ENCODE measurements at places on chromosomes 7 and 10. TPM values are rescaled to one million over a fixed set of nuclear protein-coding genes. Genes with fewer than 3 reads are reported as not detected.
A peak's percentile ranks its signal among the peaks of the same experiment; 100 is the strongest.

- no peak for DNase-seq
Observed at GRCh38 chr10:29243750-29244149, 45.1 kb upstream of the LYZL1 start.

DNA sequence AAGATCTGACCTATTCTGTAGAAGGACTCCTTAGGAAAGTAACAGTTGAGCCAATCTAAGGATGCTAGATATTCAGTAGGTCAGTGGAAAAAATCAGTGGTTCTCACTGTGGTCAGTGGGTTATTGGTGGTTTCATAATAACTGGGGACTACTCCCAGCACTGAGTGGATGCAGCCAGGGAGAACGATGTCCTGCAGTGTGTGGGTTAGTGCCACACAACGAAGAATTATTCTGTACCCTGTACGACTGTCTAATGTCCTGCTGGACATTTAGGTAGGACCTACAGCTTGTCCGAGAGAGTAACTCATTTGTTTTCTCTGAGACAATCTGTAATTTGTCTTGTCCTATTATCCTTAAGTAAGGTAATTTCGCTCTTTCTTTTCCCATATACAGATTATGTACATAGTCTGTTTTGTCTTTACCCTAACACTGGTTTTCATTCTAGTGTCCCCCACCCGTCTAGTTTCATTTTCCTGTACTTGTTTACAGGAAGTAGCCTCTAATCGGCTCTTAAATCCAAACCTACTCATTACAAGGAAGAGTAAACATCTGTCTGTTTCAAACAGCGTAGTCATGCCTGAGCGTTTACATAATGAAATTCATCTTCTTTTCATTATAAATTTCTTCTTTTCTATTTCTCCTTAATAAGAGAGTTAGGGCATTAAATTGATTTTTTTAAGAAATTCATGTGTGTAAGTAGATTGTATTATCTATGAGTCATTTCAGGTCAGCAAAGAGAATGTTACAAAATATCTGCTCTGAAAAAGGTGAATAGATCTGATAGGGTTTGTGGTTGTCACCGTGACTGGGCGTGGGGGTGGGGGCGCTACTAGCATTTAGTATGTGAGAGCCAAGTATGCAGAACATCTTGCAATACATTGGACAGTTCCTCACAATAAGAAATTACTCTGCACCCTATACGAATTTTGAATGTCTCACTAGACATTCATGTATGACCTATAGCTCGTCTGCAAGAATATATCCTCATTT lies 8.3 kb upstream of the ZC3HAV1L start:
- peak; percentile 44 for DNase-seq

HOXA11 gene
- total RNA-seq = not detected

TRIL gene
- total RNA-seq = under 0.01 TPM

- no peak for DNase-seq
Observed at GRCh38 chr10:133140417-133141143, 19.4 kb upstream of the KNDC1 start.

- DNase-seq = no peak
Observed at GRCh38 chr7:105816266-105816843, 60.0 kb downstream of the ATXN7L1 start.

- DNase-seq = no peak
Observed at GRCh38 chr7:1993776-1994740, 238.7 kb downstream of the MAD1L1 start.

DNA sequence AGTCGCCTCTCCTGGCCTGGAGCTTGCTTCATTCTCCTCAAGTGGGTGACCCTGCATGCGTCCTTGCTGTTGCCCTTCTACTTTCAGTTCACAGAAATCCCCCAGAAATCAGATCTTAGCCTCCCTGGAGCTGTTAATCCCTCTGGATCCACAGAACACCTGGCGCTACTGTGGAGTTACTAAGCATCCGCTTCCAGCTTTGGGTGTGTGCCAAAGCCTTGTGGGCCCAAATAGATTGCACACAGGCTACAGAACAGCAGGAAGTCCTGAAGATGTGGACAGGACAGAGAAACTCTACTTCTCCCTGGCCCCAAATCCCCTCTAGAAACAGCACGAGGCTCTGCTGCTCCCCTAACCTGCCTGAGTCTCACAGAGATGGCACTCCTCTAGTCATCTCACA lies 36.6 kb upstream of the PDLIM1 start:
- DNase-seq = peak; percentile 66

- no peak for DNase-seq
Observed at GRCh38 chr10:105875050-105875449, 1234.0 kb downstream of the SORCS3 start.

ETV1 gene
- 21.1 TPM for total RNA-seq

DNA sequence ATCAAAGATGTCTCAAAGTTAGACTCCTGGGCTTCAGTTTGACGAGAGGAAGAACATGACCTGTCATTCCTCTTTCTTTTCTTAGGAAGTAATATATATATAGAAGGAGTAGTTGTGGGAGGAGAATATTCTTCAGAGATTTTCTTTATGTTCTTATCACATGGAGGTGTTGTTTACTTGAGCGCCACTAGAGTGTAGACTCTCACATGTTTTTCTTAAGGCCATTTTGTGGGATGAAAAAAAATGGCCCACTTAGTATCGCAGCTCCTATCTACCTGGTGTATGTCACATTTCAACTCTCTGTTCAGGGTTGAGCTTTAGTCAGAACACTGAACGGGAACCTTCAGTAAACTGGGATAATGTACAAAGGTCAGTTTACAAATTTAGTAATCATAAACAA lies 645.2 kb downstream of the PHTF2 start:
- DNase-seq = no peak

DNA sequence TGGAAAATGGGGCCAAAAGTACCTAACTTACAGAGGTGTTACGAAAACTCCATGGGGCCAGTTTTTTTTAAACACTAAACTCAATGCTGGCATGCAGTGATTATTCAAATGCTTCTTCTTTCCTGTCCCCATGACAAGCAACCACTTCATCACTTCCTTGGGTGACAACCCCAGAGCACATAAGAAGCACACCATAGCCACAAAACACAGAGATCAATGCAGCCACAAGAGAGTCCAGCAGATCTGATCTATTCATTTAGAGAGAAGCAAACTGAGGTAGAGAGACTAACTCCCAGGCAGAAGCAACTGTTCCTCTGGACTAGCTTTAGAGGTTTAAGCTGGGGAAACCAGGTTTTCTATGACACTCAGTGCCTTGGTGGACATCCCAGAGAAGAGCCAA lies 180.0 kb downstream of the GRID1 start:
- DNase-seq = no peak

GRCh38 chr7:147483634-147484292 lies 1106.8 kb upstream of the C7orf33 start:
- peak; percentile 50 for DNase-seq

IRF5 gene
- 0.18 TPM for total RNA-seq

ABCB1 gene
- 0.90 TPM for total RNA-seq

DNA sequence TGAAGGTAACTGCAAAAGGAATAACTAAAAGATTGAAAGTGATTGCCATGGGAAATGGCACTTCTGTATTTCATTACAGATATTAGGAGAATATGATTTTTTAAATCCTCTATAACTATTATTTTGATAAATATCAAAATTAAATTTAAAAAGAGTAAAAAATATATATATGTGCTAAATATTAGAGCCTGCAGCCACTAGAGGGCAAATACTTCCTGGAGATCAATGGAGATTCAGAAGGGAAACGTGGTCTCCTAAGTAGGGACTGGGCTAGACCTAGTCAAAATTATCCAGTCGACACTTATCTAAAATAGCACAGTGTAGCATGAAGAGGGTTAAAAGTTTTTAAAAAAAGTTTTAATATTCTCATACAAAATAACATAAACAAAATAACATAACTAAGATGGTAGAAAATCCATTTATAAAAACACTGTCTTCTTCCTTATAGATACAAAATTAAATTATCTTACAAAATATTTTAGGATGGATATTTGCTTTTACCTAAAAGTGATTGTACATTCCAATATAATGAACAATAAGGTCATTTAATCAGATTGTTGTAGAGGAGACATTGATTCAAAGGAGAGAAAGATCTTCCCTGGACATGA lies 434.3 kb downstream of the MDFIC start:
- peak; percentile 44 for DNase-seq

DNA sequence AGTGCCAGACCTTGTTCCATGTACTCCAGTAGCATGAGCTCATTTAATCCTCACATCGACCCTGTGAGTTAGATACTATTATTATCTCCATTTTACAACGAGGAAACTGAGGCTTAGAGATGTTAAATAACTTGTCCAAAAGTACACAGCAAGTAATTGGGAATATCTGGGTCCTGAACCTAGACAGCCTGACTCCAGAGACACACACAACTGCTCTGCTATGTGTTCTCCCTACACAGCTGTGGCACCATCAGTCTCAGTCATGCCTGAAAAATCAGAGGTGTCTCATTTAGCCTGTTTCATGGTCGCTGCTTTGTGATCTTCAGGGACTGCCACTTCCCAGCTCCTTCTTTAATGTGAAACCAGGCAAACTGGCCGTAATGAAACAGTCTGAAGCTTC lies 56.5 kb downstream of the COL1A2 start:
- DNase-seq = no peak

GRCh38 chr7:30805931-30806330 lies 34.7 kb downstream of the MINDY4 start:
- DNase-seq = no peak

DNA sequence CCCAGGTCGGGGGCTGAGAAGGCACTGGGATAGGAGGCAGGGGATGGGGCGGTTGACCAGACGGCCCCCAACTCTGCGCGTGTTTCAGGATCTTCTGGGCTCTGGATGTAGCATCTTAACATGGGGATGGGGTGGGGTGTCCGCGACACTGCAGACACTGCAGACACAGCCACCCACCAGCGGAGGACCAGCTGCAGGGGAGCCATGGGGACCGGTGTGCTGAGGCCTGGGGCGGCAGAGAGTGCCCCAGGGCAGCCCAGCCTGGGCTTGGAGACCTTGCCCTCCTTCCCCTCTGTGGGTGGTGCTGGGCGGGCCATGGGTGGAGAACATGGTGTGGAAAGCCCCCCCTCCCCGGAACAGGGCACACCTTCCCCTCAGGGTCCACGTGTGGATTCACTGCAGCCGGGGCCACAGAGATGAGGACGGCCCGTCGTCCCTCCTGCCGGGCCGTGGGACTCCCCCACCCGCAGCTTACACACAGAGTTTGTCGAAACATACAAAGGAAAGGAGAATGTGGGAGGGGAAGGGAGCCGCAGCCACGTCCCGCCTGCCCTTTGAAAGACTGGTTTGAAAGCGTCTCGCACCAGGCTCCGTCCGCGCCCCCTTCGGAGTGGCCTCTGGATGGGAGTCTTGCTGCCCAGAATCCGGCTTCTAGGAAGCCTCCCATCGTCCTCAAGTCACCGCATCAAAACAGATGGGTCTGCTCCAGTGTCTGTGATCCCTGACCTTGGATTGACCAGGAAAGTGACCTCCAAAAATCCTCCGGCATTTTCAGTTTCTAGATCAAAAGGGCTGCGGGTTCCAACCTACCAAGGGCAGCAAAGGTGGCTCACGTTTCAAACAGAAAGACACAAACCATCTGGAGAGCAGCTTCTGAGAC lies 91.5 kb upstream of the TCERG1L start:
- no peak for DNase-seq

AKR1C1 gene
- total RNA-seq = 5.0 TPM
